ENCODE measurements at places on chromosomes 7 and 10.

- no peak for DNase-seq
Measured at GRCh38 chr7:100623951-100624824, 11.8 kb downstream of the MOSPD3 start.

DNA sequence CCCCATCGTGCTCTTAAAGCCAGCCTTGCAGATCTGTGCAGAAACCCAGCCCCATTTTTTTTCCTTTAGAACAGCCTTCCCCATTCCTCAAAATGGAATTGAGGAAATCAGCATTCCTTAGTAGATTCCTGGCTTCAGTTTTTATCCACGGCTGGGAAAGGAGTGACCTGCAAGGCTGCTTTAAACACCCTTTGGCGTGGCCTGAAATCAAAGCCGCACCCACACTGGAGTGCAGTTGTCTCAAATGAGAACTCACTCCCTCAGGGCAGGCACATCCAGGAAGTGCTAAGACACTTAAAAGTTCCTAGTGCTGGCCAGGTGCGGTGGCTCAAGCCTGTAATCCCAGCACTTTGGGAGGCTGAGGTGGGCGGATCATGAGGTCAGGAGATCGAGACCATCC lies 34.8 kb downstream of the HTR5A start:
- DNase-seq = no peak

GRCh38 chr10:31678575-31679516 lies 249.8 kb downstream of the ARHGAP12 start:
- no peak for DNase-seq

DNA sequence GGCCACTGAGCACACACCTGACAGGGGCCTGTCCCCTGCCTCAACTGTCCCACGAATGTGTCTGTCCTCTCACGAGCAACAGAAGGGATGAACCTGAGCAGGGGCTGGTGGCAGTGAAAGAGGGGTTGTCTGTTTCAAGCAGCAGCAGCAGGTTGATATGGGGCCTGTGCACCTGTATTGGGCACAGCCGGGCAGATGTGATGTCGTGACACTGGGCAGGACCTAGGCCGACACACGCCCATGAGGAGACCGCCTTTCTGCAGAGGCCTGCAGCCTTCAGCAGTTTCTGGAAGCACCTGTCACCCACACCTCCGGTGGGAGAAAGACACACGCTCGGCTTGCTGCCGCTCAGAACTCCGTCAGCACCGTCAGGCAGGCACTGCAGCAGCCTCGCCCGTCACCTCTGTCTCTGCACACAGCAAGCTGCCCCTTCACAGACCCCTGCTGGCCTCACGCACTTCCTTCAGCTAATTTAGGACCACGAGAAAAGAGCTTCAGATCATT lies 48.5 kb downstream of the AMZ1 start:
- peak; percentile 65 for DNase-seq

DNA sequence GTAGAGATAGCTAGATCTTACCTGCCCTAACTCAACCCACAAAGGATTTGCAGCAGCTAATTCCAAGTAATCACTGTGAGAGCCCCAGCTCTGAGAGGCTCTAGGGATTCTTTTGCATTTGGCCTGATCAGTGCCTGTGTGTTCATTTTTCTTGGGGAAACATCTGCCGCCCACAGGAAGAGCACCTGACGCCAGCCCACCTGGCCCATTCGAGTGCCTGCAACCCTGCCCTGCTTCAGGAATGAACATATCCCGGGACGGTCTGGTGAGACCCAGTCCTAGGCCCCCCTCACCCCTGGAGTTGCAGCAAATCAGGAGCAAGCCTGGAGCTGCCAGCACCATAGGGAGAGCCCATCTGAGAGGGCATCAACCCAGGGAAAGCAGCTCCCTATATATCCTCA lies 38.8 kb downstream of the GSDME start:
- no peak for DNase-seq

GRCh38 chr10:13066527-13066926 lies 33.4 kb upstream of the OPTN start:
- DNase-seq = no peak

- DNase-seq = no peak
Measured at GRCh38 chr7:42025635-42026375, 211.2 kb downstream of the GLI3 start.

DNA sequence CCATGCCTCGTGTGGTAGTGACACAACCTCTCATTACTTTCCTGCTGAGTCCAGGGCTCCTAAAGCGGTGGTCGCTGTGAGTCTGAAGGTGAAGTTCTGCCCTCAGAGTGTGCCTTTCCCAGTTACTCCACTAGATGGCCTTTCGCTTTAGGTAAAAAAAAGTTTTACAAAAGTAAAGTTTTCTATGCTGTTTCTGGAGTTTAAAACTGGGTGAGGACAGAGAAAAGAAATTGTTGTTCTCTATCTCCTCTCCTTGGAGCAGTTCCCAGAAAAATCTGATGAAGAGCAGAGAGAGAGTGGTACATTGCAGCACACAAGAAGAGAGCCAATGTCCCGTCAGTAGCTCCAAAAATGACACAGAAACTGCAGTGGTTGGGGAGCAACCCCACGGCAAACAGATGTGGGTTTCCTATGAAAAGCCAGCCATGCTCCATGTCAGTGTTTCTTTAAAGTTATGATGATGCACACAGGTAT lies 257.1 kb downstream of the GLI3 start:
- no peak for DNase-seq

DNA sequence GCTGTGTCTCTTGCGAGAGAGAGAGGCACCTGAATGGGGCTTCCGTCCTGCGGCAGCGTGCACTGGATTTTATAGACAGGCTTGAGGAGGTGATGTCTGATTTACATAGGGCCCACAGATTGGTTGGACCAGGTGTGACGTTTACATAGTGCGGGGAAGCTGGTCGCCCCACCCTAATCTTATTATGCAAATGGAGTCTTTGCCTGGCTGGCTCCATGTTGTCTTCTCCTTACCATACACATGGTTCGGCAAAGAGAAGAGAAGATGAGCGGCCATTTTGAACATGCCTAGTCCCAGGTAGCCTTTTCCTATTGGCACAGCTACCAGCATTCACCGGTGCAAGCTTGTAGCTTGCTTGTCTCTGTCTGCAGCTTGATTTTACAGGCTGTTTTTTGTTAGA lies 238.5 kb upstream of the GALNT17 start:
- no peak for DNase-seq

DNA sequence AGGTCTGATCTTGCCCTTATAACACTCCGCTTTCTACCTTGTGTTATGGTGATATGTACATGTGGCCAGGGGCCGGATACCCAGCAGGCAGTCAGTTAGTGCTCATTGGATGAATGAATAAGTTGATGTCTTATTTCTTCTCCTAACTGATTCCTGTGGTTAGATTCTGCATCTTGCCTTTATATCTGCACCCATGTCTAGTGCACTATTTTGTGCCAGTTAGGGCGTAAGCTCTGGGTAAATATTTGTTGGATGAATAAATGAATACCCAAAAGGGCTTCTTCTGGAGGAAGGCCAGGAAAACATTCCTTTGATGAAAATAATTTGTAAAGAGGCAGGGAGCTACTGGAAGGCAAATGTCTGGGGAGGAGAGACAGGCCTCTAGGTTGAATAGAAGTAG lies 148.2 kb downstream of the CHN2 start:
- DNase-seq = no peak

- DNase-seq = no peak
Measured at GRCh38 chr10:112934193-112934592, 15.9 kb upstream of the TCF7L2 start.

DNA sequence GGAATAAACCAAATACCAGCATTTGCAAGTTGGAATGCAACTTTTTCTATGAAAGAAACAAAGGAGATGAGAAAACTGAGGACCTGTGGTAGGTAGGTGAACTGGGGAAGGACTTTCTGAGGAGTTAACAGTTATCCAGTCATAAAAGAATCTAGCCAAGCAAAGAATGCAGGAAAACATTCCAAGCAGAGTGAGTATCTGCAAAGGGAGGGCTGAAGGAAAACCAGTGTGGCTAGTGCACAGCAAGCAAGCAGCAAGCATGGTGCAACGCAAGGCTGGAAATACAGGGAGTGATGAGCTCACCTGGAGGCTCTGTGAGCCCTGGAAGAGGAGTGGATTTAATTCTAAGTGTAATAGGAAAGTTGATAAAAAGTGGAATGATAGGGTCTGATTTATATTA lies 44.0 kb downstream of the RTKN2 start:
- no peak for DNase-seq

DNA sequence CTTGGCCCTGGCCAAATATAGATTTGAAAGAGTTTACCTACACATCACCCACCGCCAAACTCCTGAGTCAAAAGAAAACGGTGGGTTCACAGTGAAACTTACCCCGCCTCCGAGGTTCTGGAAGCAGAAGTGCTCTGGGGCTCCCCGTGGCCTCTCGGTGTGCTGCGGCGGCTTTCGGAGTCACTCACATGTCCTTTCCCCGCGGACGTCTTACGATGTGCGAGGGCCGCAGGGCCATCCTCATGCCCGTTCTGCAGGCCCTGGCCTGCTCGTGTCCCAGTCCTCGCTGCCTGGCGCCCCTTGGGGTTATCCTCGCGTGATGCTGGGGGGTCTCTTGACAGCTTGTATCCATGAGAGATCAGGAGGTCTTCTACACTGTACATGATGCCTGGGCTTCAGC lies 12.0 kb downstream of the JCAD start:
- no peak for DNase-seq

DNA sequence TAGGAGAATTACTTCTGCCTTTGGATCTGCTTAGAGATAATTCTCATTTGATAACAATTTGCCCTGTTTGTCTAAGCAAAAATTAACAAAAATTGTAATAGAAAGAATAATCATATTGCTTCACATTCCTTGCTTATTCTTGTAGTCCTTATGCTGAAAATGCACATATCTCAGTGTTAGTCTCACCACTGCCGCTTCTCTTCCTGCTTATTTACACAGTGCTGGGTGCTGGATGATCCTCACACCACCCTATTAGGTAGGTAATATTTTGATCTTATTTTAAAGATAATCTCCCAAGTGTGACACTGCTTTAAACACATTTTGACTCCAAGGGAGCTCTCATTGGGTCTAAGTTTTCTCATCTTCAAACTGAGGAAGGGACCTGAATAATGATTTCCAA lies 46.0 kb downstream of the ABCA13 start:
- DNase-seq = no peak

GRCh38 chr10:131251146-131251541 lies 60.4 kb downstream of the TCERG1L start:
- DNase-seq = no peak

GRCh38 chr7:37467002-37467401 lies 18.3 kb upstream of the ELMO1 start:
- no peak for DNase-seq

DNA sequence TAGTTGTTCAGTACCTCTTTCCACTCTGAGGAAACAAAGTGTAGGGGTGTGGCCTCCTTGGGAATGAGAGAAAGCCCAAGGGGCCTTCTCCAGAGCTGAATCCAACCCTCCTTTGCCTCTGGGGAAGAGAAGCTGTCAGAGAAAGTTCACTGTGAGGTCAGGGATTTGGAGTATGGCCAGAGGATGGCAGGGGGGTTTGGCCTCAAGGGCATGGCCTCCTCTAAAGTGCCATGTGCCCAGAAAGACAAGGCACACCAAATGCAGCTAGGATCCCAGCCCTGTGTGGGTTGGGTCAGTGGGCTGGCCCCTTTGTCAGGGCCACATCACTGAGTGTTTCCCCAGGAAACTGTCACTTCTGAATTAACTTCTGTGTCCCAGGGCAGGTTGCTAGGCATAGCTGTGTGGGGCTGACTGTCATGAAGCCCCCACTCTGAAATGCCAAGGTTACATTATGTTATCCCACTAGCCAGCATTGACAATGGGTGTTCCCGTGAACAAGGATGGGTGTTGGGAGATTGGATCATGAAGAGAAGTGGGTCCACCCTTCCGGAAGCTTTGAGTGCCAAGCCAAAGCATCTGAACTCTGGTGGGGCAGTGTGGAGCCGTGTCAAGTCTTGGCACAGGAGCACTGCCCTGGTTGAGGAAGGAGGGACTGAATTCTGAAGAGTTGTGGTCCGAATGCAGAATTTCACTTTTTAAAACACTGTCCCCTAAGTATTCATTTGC lies 123.3 kb downstream of the ZMIZ1 start:
- no peak for DNase-seq

GRCh38 chr10:121448766-121449421 lies 149.3 kb downstream of the FGFR2 start:
- no peak for DNase-seq

DNA sequence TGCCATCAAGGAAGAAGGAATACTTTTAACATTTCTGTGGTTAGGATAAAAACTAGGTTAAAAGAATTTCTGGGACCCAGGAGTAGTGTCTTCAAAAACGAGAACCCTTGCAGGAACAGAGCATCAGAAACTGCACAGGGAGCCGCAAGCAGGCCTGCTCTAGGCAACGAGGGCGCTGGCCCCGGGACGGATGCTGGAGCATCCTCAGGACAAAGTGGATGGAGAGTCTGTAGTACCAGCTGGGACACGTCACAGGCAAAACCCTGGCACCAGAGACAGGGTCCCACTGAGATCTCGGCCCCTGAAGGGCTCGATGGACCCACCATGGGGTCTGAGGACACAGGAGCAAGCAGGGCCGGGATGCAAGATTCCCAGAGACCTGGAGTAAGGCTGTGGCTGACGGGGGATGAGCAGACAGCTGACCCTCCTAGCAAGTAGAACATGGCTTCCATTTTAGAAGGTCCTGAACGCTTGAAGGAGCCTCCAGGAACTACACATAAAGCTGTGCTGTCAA lies 106.6 kb downstream of the GALNT11 start:
- DNase-seq = no peak

DNA sequence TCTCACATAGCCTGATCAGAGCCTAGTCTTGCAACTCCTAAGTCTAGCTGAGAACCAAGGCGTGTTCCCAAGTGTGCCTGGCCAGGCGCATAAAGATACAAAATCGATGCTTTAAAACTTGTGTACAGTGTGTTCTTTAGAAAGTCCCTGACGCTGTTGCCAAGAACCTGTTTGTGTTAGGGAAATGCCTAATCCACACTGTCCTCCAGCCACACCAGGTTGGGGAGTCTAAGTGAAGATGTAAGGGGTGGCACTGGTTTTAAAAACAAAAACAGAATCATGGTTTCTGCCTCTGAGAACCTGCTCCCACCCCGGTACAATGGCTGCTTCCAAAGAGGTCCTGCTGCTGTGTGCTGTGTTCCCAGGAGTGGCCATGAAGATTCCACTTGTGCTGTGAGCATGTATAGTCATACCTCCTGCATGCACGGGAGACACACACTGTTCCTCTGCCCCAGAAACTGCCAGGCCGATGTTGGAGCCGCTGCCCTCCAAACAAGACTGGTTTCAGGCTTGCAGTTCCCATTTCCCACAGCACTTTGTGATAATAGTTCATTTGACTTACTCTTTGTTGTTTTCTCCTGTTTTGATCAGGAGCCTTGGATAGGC lies 88.5 kb downstream of the CCNY start:
- no peak for DNase-seq

- peak; percentile 88 for DNase-seq
Measured at GRCh38 chr10:124999433-125000365, 57.8 kb downstream of the ZRANB1 start.

- no peak for DNase-seq
Measured at GRCh38 chr7:101933688-101934121, 116.3 kb downstream of the CUX1 start.

GRCh38 chr10:75095631-75096030 lies 15.8 kb upstream of the SAMD8 start:
- no peak for DNase-seq

DNA sequence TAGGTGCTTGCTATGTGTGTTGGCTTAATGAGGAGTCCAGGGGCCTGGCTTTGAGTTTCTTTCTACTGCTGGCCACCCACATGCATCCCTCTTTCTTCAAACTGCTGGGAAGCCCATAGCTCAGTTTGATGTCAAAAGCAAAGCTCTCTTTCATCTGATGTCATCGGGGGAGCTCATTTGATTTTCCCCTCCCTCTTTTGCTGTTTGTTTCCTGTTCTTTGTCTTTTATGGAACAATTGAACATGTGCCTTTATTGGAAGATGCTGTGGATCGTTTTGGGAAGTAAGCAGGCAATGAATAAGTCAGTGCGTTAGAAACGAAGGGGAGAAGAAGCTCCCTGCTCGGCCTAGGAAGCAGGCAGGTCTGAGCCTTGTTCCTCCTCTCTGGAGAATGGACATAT lies 140.7 kb downstream of the GRK5 start:
- no peak for DNase-seq

All from posterior cingulate gyrus (tissue), 11 donors.